ENCODE measurements at places on chromosomes 4 and X.

- DNase-seq, result no peak
Observed at GRCh38 chr4:151934766-151935165, 174.0 kb upstream of the GATB start.

- no peak for DNase-seq
Observed at GRCh38 chrX:153688071-153688470, 345 bp downstream of the SLC6A8 start.

GRCh38 chr4:3690551-3691152, 75.5 kb upstream of the ADRA2C start:
- no peak for DNase-seq

GRCh38 chr4:138542191-138542776, 300.1 kb upstream of the SLC7A11 start:
- no peak for DNase-seq

- no peak for DNase-seq
Observed at GRCh38 chrX:4935846-4936245, 1222.4 kb upstream of the PRKX start.

GRCh38 chrX:44643723-44644122, 101.1 kb upstream of the FUNDC1 start:
- no peak for DNase-seq

- DNase-seq, result no peak
Observed at GRCh38 chr4:3318561-3319021, 25.8 kb downstream of the RGS12 start.

GRCh38 chrX:24283127-24283794, 30.6 kb downstream of the SUPT20HL2 start:
- DNase-seq, result no peak

DNA sequence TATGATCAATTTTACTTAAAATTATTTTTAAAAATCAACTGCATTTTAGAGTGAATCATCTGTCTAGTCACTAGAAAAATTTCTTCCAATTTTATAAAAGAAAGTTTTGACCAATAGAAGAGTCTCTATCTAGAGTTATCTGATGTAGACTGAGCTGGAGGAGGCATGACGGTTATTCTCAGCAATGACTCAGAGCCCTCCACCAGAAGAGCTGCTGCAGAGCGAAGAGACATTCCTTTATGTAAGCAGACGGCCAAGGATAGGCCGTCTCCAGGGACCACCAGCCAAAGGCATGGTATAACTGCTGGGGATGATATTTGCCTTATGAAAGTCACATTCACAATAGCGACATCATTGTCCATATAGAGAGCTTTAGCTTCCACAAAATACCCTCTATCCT, 23.0 kb downstream of the LDB2 start:
- no peak for DNase-seq

Measured in activated naive CD8-positive, alpha-beta T cell treated with anti-CD3 and anti-CD28 coated beads, Interleukin-2, amount 10 ng/mL, durations not matched to agents 7 days and 5 days (primary cell).